ENCODE measurements at places on chromosomes 7 and 10.

GRCh38 chr7:31963569-31964175, 106.5 kb downstream of the PDE1C start:
- DNase-seq = no peak

DNA sequence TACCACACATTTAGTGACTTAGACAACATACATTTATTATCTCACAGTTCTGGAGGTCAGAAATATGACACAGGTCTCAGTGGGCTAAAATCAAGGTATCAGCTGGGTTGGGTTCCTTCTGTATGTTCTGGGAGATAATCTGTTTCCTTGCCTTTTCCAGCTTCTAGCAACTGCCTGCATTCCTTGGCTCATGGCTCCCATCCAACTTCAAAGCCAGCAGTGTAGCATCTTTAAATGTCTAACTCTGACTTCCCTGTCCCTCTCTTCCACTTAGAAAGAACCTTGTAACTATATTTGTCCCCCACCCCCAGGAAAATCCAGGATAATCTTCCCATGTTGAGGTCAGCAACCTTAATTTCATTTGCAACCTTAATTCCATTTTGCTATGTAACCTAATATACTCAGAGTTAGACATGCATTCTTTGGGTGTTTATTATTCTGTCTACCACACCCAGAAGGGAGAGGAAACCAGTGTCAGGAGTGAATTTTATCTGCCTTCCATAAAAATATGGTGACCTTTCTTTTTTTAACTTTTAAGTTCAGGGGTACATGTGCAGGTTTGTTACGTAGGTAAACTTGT, 57.3 kb upstream of the SMIM30 start:
- no peak for DNase-seq

- no peak for DNase-seq
These were observed 38.5 kb downstream of the TCERG1L start for GRCh38 chr10:131272897-131273451.

GRCh38 chr7:66641526-66641871, 12.8 kb downstream of the KCTD7 start:
- DNase-seq = no peak

DNA sequence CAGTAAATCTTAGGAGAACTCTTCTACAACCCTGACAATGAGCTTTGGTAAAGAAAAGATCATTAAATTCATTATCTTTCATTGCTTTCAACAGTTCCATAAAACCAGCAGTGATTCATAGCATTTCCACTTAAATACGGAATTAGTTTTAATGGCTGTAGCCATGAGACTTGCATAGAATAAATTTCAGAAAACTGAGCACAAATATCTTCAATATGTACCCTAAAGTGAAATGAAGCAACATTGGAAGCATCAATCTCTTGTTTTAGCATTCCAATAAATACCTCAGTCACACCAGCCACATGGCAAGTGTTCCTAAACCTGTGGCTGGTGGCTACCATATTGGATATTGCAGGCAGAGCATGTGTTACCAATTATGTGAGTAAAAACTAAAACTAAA, 3.6 kb upstream of the RARRES2 start:
- DNase-seq = no peak

DNA sequence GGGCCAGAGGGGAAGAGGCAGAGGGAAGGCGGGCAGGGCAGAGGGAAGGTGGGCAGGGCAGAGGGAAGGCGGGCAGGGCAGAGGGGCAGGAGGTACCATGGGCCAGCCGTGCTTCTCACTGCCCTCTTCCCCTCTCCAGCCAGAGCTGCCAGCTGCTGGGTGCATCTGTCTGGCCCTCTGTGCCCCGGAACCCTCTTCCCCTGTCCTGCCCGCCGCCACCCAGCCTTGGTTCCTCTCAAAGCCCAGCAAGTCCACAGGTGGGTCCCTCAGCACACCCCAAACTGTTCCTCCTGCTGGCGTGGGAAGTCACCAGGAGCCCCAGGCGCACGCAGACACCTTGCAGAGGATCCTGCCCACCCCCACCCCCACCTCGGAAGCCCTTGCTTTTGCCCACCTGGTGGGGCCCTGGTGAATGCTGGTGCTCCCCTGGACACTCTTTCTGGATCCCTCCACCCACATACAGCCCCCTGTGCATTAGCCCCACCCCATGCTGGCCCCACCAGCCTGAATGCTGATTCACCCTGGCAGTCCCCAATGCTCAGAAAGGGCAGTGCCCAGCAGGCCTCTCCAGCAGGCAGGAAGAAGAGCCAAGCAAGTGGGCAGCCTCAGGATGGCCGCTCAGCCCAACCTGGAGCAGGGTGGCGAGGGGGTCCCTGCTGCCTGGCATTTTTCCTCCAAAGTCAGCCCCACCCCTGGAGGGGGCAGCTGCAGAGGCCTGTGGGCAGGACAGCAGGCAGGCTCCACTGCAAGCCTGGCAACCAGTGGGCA, 1.9 kb upstream of the PWWP2B start:
- DNase-seq = no peak

DNA sequence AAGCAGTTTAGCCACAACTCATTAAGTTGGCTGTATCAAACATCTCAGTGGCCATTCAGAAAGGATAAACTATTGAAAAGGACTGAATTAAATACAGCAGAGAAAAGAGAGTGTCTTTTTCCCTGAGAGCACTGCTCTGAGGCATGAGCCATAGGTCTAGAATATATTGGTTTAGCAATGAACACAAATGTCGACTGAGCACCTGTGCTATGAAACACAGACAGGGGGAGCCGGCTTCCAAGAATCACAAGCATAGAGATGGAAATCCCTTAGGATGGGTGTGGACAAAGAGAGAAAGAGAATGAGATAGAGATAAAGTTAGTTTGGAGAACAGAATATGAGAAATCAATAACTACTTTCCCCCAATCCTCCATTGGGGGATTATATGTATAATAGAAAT, 54.8 kb downstream of the DGKI start:
- DNase-seq = no peak

DNA sequence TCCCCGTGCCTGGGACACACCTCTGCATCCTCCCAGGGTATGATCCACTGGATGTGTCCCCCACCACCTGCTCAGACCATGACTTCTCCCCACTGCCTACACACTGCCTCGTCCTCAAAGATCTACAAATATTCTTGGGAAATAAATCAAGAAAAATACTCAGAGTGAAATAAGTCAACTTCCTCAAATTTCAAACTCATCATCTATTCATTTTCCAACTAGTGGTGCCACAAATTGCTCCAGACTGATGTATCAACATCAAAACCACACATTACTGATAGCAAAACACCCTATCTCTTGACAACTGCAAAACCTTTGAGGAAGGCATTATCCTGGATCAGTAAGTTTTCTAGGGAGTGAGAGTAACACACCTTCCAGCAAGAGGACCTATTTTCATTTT, 87.7 kb downstream of the GRB10 start:
- DNase-seq = no peak

GRCh38 chr10:83760142-83760541, 379.2 kb upstream of the GHITM start:
- DNase-seq = no peak

- no peak for DNase-seq
These were observed 2.1 kb downstream of the GLCCI1 start for GRCh38 chr7:7970531-7971307.

GRCh38 chr10:77925795-77926565, 575 bp downstream of the DLG5 start:
- peak; percentile 21 for DNase-seq

DNA sequence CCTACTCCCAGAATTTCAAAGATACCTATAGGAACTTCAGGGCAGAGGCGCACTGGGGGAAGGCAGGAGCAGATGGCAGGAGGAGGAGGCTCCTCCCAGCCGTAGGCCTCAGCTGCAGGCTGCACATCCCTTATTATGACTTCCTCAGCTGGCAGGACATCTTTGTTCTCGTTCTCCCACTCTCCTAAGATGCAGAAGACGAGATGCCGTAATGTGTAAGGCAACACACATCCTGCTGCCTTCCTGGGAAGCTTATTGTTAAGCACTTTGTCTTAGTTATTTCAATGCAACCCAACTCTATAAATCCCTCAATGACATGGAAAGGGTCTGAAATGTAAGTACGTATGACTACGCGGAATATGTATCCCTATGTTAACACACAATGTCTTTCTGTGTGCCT, 599.8 kb upstream of the MGMT start:
- DNase-seq = no peak

DNA sequence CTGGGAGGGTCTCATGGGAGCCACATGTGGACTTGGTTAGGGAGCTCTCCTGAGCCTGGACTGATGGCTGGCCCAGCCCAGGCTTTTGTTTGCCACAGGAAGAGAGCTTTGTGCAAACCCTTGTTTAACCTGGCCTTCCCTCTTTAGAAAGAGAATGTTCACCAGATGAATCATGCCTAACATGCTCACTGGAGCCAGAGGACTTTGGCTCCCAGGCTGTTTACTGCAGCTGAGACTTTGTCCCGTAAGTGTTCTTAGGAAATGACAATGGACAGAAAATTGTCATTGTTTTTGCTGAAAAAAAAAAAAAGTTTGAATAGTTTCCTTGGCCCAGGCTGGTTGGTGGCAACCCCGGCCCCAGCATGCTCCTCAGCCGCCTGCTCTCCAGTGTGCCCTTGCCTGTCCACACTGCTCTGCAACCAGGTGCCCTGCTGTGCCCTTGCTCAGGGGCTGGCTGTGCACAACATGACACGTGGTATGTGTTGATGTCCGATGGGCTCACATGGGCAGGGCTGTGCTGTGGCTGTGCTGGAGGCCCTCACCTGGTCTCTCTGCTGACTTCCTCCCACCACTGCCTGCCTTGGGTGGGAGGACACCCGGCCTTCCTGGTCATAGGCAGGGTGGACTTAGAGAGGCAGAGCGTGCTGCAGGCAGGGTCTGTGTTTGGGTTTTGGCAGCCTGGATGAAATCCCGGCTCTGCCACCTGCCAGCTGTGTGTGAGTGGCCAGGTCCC, 215.3 kb upstream of the ZNF32 start:
- DNase-seq = no peak

DNA sequence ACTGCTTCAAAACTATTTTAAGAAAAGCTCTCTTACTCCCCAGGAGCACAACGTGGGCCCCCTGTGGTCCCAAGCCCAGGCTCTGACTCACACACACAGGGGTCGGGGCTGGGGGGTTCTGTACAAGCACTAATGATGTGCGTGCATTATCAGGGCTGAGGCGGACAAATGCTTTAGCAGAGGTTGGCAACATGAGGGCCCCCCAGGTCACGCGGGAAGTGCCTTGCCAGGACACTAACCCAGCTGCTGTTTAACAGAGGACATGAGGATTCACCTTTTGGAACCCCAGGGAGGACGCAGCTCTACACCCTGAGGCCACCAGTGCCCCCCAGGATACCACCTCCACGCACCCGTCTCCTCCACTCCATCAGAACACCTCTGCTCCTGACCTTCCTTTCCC, 342.8 kb downstream of the DNAJB6 start:
- no peak for DNase-seq

- no peak for DNase-seq
These were observed 60.0 kb downstream of the HGF start for GRCh38 chr7:81709836-81710235.

DNA sequence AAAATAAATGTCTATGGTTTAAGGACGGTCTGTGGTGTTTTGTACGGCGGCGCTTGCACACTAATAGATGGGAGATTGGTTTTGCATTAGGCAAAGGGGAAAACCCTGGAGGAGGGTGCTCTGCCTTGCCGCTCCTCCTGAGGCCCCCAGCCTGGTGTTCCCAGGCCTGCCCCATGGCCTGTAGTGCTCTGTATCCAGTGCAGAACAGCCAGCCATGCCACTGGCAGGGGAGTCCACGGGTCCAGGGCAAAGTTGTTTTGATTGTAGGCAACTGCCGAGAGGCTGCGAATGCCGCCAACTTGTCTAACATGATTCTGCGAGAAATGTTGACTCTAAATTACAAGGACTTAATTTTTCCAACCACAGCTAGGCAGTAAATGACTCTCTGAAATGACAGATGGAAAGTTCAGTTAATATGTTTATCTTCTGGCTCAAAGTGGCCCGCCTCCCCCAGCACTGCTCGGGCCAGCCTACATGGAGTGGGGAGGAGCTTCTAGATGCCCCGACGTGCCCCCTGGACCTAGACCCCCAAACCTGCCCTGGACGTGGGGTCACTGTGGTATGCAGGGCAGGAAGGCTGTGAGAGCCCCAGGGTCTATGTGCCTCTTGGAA, 104.6 kb upstream of the GDF10 start:
- DNase-seq = no peak

- DNase-seq = no peak
These were observed 301.9 kb downstream of the SUGCT start for GRCh38 chr7:40436710-40437109.

DNA sequence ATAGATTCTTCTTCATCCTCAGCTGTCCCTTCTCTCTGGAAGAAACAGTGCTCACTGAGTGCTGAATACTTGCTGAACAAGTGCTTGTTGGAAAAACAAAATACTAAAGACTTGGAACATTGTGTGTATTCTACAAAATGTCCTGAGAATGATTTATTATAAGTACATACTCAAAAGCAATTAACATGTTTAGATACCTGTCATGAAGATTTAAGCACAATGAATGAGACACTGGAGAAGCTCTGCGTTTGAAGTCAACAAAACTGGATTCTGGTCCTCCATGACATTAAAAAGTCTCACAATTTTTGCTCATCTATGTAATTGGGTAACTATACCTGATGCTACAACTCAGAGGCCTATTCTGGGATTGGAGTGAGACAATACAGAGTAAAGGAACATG, 34.8 kb upstream of the LAMB1 start:
- DNase-seq = no peak

- no peak for DNase-seq
These were observed 6.2 kb downstream of the SEC61A2 start for GRCh38 chr10:12135631-12136030.

DNA sequence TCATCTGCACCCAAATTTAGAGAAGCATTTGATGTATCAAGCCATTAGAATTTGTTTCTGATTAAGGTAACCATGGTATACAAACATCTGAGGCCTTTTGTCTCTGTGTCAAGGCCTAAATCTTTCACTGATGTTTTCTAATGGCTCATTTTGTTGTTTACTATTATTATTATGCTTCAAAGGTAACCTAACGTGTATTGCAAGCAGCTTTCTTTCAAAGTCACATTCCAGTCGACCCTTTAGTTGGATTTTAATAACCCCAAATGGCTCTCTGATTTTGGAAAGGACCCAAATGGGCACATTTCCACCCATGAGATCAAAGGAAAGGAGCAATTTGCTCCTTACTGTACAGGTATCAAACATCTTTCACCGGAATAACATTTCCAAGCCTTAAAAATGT, 46.7 kb upstream of the WNT16 start:
- DNase-seq = no peak

- DNase-seq = no peak
These were observed 348.9 kb downstream of the DNAJB6 start for GRCh38 chr7:157685430-157686284.

- DNase-seq = no peak
These were observed 175.9 kb downstream of the NEURL1 start for GRCh38 chr10:103669243-103669929.

GRCh38 chr7:2689343-2689847, 1.4 kb downstream of the AMZ1 start:
- no peak for DNase-seq

DNA sequence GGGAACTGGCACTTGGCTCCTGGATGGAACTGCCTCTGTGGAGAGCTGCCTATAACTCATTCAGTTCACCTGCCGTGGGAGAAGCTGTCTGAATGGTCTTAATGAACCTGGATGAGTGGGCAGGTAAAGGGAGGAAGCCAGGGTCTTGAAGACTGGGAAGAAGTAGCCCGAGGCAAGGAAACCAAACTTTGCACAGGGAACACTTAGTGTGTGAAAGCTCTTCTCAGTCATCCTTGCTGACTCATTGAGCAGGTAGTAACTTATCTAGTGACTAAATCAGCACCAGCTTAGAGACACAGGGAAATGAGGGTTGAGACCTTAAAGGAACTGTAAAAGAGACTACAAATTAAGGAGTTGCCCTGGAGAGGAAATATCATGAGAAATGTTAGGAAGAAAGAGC, 9.9 kb downstream of the LRRC4 start:
- no peak for DNase-seq

- peak; percentile 5 for DNase-seq
These were observed 42.9 kb downstream of the TAX1BP1 start for GRCh38 chr7:27782849-27783248.
